ENCODE measurements at places on chromosomes 2 and 18.

GRCh38 chr2:156719036-156719435, 282.9 kb downstream of the GPD2 start:
- DNase-seq = no peak

DNA sequence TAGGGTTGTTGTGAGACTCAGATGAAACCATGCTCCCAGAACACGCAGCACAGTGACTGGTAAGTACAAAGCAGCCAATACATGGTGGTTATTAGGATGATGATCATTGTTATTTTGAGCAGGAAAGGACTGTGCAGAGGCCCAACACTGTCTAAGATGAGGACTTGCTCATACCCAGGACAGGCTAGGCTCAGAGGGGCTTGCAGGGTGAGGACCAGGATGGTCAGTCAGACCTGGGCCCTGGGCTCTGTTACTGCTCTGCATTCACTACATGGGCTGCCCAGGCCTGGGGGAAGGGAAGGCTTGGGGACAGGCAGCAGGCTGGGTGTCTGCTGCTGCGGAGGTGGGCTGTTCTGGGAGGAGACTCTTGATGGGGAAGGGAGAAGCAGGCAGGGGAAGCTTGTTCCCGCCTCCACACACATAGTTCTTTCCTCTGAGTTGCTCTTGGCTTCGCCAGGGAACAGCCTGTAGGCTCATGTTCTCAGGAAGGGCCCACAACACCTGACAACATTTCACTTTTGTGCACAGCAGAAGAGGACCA, 17.5 kb downstream of the CAPN13 start:
- no peak for DNase-seq

DNA sequence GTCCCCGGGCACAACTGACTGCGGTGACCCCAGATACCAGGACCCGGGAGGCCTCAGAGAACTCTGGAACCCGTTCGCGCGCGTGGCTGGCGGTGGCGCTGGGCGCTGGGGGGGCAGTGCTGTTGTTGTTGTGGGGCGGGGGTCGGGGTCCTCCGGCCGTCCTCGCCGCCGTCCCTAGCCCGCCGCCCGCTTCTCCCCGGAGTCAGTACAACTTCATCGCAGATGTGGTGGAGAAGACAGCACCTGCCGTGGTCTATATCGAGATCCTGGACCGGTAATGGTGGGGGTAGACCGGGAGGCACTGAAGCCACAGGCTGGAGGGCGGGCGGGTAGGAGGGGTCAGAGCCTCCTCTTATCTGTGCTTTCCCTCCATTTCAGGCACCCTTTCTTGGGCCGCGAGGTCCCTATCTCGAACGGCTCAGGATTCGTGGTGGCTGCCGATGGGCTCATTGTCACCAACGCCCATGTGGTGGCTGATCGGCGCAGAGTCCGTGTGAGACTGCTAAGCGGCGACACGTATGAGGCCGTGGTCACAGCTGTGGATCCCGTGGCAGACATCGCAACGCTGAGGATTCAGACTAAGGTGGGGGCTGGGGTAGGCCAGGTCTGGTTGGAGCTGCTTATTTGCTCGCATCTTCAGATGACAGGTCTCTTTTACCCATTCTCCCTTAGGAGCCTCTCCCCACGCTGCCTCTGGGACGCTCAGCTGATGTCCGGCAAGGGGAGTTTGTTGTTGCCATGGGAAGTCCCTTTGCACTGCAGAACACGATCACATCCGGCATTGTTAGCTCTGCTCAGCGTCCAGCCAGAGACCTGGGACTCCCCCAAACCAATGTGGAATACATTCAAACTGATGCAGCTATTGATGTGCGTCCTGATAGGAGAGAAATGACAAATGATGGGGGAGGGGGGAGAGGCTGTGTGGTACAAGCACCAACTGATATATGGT, 780 bp downstream of the HTRA2 start:
- DNase-seq = peak; percentile 28

DNA sequence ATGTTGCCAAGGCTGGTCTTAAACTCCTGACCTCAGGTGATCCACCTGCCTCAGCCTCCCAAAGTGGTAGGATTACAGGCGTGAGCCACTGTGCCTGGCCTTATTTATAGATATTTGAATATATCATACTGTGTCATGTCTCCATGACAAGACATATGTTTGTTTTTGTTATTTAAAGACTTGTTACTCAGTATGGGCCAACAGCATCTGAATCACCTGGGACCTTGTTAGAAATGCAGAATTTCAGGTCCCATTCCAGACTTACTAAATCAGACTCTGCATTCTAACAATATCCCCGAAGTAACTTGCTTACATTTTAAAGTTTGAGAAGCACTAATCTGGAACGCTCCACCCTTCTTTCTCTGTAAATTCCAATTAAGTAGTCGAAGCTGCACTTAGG, 33.2 kb downstream of the RPE start:
- no peak for DNase-seq

GRCh38 chr2:202079310-202079709, 6.3 kb downstream of the KIAA2012 start:
- no peak for DNase-seq

- no peak for DNase-seq
Observed at GRCh38 chr2:158903711-158904405, 64.6 kb upstream of the TANC1 start.

DNA sequence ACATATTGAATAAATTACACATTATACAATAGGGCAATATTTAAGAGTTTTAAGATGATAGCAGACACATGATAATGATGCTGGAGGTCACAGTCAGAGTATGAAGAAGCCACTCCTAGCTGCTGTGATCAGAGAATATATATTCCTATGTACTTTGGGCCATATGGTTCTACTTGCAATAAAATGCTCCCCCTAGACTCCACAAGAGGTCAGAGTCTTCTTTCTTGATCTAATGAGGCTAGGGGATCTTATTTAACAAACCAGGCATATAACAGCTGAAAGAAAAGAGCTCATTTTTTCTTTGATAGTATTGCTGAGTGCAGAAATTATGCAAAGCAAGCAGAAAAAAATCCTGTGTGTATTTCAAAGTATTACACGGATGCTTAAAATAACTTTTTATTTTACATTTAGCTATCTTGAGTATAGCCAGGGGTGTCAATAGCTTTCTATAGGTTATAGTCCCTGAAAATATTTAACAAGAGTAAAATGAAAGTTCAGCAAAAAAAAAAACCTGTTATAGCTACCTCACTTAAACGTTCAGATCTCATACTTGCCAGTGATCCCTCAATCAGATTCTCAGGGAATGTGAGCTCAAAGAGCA, 748.7 kb upstream of the CHAC2 start:
- no peak for DNase-seq

DNA sequence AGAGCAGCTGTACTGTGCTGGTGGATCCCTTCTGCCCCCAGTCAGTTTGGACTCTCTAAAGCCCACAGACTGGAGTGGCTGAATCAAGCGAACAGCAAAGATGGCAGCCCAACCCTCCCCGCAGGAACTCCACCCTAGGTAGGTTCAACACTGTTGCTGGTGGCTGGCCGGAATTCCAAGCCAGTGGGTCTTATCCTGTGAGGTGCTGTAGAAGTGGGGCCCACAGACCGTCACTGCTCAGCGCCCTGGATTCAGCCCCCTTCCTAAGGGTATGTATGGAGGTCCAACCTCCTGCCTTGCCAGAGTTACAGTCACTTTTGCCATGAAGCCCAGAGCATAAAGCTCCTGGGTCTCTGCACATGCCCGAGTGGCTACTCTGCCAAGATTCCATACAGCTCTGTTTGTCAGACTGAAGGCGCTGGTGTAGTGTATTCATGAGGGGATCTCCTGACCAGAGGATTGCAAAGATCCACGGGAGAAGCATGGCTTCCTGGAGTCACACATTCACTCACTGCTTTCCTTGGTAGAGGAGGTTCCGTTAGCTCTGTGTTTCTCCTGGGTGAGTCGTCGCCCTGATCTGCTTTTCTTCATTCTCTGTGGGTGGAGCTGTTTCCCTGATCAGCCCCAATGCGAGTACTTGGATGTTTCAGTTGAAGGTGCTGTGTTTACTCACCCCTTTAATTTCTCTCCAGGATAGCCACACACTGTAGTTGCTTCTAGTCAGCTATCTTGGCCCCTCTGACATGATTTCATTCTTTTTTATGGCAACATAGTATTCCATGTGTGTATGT, 293.6 kb upstream of the THUMPD2 start:
- DNase-seq = no peak

GRCh38 chr2:208531361-208531760, 124.8 kb downstream of the PTH2R start:
- DNase-seq = no peak

DNA sequence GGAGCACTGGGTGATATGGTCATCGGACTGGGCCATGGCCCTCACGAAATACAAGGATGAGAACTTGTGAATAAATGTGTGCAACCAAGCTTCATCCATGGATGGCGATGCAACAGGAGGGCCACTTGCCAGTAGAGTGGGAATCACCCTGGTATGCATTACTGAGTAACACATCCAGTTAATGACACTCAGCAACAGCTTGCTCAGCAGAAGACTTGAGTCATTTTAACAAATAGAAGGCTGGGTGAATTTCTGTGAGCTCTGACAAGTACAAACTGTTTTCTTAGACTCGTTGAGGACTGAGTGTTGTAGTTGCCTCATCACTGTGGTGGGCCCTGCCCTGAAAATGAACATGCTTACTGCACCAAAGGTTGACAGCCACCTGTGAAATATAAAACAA, 221.6 kb downstream of the NCKAP5 start:
- no peak for DNase-seq

DNA sequence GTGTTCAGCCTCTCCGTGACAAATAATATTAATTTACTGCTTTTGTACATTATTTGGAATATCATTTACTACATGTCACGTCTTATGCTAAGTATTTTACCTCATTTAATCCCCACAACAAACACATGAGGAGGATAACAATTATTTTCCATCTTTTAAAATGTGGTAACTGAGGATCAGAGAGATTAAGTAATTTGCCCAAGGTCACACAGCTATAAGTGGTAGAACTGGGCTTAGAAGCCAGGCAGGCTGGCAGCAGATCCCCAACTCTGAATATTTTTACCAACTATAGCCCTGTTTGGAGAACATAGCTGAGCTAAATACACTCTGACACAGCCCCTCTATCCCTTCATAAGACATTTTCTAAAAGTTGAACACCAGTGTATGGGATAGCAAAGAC, 24.1 kb downstream of the AP1S3 start:
- DNase-seq = no peak

DNA sequence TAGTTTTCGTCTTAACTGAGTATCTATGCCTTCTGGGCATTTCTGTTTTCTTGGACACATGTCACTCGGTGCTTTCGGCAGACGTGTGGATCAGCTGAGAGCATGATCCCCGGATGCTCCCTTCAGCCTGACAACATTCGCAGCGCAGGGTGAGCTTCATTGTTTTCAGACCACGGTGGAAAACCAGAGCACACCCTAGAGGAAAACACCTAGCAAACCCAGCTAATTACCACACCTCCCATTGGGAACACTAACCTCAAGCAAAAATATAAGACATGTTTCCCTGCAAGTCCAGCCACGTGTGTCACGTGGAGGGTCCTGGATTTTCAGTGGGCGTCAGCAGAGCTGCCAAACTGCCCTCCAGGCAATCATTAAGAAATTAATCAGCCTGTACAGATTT, 31.0 kb downstream of the ANKRD29 start:
- DNase-seq = no peak

DNA sequence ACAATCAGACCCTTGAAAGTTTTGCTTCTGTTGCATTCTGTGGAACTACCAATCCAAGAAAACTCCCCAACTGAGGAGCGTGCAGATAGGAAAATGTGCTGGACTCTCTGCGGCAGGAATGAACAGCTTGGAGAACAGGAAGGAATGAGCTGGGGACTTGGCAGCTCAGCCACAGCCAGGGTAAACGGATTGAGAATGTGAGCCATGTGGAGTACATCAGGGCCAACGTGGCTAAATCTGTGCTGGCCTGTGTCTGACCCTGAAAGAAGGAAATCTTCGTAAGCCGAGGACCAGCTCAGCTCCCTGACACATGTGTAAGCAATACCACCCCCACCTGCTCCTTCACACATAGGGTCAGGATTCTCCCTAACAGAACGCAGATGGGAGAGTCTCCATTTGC, 1023.7 kb downstream of the BCL11A start:
- DNase-seq = no peak

GRCh38 chr2:18925296-18925695, 335.9 kb upstream of the NT5C1B start:
- no peak for DNase-seq
